ENCODE measurements at places on chromosomes 3 and 15.

GRCh38 chr3:63990733-63991132, 32.6 kb downstream of the PSMD6 start:
- no peak for DNase-seq

DNA sequence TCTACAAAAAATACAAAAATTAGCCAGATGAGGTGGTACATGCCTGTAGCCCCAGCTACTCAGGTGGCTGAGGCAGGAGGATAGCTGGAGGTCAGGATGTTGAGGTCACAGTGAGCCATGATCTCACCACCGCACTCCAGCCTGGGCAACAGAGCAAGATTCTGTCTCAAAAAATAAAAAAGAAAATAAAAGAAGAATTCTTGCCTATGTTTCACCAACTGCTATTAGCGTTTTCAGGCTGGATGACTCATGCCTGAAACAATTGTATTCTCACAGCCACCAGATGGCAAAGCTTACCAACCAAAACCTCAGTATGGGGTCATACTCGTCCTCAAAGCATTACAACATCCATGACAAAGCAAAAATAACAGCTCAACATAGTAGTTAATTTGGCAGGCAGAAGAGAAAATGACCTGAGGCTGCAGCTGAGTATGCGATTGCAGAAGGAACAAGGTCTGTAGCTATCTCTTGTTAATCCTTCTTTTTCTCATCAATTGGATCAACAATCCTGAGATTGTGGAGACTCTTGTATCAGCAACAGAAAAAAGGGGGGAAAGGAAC, 52.2 kb downstream of the TP53BP1 start:
- peak; percentile 8 for DNase-seq

- no peak for DNase-seq
Observed at GRCh38 chr3:58078610-58079009, 70.4 kb downstream of the FLNB start.

GRCh38 chr3:150958683-150959082, 13.8 kb downstream of the CLRN1 start:
- no peak for DNase-seq

DNA sequence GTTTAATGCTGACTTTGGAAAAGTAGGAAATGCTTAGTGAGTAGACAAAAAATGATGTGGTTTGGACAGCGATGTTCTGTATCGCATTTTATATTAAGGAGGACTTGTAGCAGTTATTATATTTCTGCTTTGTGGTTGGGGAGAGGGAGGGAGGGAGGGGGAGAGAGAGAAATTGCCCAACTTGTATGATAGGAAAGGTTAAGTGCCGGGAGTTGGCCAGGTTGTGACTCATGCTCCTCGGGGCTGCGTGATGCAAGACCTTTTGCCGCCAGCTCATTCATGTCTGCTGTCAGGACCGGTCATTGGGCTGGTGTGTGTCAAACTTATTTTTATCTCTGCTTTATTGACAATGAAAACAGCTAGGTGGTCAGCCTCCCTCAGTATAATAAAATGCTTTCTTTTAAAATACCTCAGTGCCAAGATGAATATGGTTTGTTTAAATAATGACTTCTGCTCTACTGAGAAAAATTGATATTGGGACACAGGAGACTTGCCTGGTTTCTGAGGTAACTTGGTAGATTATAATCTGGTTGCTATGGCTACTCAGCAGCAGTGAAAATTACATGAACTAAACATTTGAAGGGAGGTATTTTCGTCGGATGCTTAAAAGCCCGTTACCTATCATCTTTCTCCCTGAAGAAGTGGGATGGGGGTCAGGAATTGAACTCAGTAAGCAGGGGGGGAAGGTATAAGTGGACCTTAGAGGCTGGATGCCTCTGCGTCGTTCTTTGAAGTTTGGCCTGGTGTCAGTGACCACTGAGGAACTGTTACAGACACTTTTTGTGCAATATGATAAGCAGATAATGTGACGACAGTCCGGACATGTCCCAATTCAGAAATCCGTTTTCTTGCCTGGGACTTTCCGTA, 90.7 kb downstream of the FNDC3B start:
- DNase-seq: no peak

- DNase-seq: no peak
Observed at GRCh38 chr3:32125012-32125411, 18.6 kb downstream of the GPD1L start.

DNA sequence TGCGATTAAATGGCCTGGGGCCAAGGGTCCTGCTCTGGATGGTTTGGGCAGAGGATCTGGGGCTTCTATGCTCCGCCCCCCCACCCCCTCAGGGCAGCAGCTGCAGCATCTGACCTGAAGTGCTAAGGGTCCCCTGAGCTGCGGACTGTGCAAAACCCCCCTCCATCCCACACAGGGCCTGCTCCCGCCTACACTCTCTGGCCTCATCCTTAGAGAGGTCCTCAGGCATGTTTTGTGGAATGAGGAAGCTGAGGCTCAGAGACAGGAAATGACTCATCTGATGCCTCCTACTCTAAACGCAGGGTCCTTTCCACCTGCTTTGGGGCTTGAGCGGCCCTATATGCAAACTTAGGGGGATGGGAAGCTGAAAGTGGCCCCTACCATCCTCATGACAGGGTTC, 59.5 kb upstream of the CTSH start:
- DNase-seq: no peak

GRCh38 chr3:69058180-69058946, 6.2 kb upstream of the TMF1 start:
- no peak for DNase-seq

GRCh38 chr3:95775486-95776094, 1038.8 kb upstream of the EPHA6 start:
- no peak for DNase-seq

- no peak for DNase-seq
Observed at GRCh38 chr3:188199386-188199785, 45.4 kb downstream of the LPP start.

- peak; percentile 27 for DNase-seq
Observed at GRCh38 chr15:55897560-55898336, 95.7 kb downstream of the NEDD4 start.

DNA sequence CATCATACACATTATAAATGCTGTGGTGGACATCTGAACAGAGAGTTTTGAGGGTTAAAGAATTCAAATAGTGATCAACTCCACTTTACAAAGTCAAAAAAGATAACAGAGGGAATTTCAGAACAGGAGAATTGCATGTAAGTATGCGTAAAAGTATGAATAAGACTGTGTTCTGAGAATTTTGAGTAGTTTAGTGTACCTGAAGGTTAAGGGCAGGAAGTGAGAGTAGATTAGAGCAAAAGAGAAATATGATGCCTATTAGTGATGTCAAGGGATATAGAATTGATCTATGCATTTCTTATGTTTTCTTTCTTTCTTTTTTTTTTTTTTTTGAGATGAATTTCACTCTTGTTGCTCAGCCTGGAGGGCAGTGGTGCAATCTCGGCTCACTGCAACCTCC, 53.1 kb downstream of the TP63 start:
- DNase-seq: no peak

GRCh38 chr15:76391309-76391708, 54.7 kb downstream of the ISL2 start:
- no peak for DNase-seq
